Activated CD4-positive, CD25-positive, alpha-beta regulatory T cell treated with anti-CD3 and anti-CD28 coated beads, Interleukin-2, amount 50 U/mL, for 72 hours (primary cell): ENCODE measurements at places on chromosomes 16 and 17.

GRCh38 chr17:10797476-10798328 lies 6.2 kb downstream of the TMEM238L start:
- no peak for DNase-seq

DNA sequence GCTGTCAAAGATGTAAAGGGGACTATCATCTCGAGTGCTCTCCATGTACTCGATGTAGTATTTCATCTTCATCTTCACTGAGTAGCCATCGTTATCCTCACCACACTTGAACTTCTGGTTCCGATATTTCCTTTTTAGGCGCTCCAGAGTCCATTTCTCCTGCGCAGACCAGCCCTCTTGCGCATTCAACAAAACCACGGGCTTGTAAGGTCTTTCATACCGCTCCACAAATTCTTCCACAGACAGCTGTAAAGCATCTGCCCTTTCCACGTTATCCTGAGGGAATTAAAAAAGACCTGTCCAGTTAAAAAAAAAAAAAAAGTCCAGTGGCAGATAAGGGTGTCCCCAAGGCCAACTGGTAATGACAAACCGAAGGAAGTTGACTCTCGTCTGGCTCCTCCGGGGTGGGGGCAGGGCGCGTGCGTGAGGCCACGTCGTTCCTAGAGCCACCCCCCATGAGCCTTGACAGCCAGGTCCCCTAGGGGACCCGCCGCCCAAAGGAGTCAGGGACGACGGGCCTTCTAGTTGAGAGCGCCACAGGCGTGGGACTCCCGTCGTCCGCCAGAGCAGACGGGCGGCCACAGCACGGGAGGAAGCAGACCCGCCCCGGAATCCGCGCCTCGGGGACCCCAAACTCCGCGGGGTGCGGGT lies 701 bp downstream of the JMJD6 start:
- peak; percentile 73 for DNase-seq

DNA sequence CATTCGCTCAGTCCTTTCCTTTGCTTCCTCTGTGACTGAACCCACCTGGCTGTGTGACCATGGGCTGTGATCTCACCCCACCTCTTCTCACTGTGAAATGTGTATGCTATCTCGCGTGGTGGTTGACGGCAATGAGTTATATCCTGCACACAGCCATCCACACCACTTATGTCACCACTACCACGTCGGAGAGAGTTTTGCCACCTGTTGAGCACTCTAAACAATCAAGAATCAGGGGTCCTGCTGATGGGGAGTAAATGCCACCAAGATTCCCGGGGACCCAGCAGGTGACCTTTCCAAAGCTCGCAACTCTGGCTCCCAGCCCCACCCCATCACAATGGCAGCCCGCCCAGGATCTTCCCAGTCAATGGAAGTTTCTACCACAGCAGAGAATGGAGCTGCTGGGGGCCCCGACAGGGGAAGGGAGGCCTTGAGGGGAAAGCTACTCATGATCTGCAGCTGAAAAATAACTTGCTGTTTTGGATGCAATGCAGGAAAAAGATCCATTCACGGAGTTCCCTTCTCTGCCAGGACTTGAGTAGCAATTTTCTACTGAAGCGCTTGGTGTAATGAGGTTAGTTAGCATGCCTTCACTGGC lies 26.2 kb upstream of the RCVRN start:
- no peak for DNase-seq

DNA sequence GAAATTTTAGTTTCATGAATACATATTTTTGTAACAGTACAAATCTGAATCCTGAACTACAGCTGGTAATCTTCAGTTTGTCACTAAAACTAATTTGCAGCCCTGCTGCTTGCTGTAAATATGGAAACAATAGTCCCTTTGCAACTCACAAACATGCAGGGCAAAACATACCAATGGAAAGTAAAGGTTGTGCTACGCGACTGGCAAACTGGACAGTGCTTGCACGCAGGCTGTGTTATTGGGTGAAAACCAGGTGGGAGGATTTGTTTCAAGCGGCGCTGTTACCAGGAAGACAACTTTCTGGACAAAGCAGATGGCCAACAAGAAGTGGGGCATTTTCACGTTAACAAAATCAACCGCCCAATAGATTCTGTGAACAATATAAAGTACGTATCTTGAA lies 93.5 kb downstream of the CDYL2 start:
- DNase-seq: no peak

- no peak for DNase-seq
Measured at GRCh38 chr17:2563543-2563942, 29.9 kb upstream of the PAFAH1B1 start.

GRCh38 chr16:53502331-53503269 lies at the start of gene AKTIP:
Gene AKTIP (minus strand): TSS chr16:53503209. CDS start chr16:53500259, 2,950 bp downstream.
- DNase-seq: peak; percentile 79

DNA sequence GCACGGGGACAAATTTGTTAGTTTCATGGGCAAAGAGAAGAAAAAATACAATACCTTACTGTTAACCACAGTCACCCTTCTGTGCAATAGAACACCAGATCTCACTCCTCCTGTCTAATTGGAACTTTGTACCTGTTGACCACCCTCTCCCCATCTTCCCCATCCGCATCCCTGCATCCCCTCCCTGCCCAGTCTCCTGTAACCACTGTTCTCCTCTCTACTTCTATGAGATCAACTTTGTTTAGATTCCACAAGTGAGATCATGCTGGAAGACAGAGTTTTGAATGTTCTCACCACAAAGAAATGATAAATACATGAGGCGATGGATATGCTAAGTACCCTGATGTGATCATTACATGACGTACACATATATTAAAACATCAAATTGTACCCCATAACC lies 47.7 kb downstream of the CLEC16A start:
- DNase-seq: no peak

- DNase-seq: peak; percentile 49
Measured at GRCh38 chr16:30953511-30954124, 3.9 kb upstream of the SETD1A start.

DNA sequence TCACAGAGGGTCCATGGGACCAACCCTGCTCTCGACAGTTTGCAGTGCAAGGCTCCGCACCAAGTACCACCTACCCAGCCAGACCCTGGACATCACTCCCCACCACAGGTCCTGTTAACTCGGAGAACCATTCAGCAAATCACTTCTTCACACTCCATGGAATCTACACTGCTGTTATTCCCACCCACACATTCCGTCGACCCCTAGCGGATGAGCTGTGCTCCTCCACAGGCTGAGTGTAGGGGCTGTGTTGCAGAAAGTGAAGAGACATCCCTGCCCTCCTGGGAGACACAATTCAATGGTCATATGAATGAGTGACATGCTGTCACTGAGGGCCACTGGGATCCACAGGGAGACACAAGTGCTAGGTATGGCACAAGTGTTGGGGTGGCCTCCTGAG lies 27.5 kb downstream of the MPG start:
- no peak for DNase-seq

DNA sequence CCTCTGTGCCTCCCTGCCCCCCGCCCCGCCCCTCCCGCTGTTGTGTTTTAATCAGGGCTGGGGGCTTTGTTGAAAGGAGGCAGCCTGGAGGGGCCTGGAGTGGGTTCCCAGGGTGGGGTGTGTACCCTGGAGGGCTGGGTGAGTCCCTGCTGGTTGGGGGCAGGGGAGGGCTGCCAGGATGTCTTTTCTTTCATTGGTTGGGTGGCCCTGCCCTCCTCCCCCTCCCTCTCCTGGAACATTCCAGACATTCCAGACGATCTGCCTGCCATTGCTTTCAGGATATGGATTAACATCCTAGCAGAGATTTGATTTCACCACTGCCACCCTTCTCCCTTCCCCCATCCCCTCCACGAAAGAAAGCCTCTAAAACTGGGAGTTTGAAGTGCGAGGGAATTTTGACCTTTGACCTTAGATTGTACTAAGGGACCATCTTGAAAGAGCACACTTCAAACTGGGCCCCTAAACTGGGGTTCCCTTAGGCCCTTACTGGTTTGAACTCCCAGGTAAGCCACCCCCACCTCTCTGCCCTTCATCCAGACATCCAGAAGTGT lies 25.3 kb downstream of the IGF2BP1 start:
- no peak for DNase-seq

DNA sequence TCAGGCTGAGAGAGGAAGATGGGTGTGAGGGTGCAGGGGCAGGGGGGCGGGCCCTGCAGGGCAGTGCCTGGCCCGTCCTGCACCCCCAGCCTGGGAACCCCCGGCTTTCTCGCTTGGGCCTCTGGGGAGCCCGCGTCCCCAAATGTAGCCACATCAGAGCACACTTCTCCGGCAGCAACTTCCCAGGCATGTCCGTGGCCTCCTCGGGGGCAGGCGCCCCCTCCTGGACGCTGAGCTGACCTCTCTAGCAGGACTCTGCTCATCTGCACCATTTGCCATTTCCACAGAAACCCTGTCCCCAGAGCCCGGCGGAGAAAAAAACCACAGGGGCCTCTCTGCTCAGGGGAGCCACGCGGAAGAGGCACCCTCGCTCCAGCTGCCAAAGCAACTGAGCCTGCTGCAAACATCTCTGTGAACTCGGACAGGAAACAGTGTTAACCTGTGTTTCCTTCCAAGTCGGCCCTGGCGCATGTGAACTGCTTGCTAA lies 63.4 kb downstream of the KLHDC4 start:
- DNase-seq: peak; percentile 48

DNA sequence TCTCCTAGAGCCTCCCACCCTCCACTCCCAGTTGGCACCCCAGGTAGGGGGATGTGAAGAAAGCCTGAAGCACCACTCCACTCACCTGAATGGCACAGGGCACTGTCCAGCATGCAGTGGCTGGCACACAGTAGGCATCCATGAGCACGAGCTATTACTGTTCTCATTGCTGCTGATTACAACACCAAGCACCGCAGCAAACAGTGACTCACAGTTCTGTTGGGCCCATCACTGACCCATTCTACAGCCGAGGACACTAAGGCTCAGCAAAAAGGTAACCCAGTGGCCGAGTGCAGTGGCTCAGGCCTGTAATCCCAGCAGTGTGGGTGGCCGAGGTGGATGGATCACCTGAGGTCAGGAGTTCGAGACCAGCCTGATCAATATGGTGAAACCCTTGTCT lies 2.7 kb downstream of the ZSCAN10 start:
- no peak for DNase-seq

DNA sequence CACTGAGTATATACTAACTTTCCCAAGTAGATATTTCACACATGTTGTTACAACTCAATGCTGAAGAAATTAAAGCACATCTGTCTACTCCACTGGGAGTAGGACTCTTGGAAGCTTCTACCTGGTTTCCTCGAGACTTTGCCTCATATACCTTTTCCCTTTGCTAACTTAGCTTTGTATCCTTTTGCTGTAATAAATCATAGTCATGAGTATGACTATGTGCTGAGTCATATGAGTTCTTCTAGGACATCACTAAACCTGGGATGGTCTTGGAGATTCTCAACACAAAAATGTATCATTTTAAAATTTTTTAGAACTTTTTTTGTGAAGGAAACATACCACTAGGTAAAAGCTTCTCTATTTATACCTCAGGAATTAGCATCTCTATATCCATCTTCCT lies 39.8 kb downstream of the ABCA5 start:
- no peak for DNase-seq

GRCh38 chr17:35046245-35046644 lies 17.3 kb downstream of the RFFL start:
- DNase-seq: no peak

- no peak for DNase-seq
Measured at GRCh38 chr17:59807892-59808509, 84.7 kb downstream of the TUBD1 start.

- DNase-seq: no peak
Measured at GRCh38 chr16:26963109-26963508, 103.6 kb upstream of the C16orf82 start.

DNA sequence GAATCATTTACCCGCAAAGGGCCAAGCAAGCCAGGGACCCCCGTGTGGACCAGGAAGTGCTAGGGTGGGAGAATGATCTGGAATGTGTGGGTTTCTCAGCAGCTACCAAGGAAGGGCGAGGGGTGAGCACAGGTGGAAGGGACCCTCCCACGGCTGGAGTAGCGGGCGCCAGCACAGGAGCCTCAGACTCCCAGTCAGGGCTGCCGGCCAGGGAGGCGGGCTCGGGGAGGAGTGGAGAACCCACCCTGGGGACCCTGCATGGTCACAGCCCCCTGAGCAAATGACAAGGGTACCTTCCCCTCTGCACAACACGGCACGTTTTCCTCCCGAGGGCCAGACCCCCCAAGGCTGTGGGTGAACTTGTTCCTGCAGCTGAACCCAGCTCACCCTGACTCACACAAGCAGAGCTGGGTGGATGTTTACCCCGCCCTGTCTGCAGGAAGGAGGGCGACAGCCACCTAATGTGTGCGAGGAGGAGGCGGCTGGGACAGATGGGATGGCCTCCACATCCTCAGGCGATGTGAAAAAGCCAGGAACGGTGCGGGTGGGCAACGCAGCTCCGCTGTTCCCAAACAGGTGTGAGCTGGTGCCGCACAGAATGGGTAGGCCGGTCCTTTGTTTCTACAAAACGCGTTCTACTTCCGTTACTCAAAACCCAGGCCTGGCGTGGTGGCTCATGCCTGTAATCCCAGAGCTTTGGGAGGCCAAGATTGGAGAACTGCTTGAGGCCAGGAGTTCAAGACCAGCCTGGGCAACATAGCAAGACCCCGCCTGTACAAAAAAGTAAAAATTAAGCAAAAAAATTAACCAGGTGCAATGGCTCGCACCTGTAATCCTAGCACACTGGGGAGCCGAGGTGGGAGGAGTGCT lies 6.2 kb downstream of the ECI1 start:
- no peak for DNase-seq
